Activated B cell treated with CpG ODN at 0.5 μM for 24 hours (primary cell): ENCODE measurements at places on chromosomes 7 and 10. TPM values are rescaled to one million over a fixed set of nuclear protein-coding genes. Genes with fewer than 3 reads are reported as not detected.

SLC29A4 gene
- total RNA-seq, result 0.32 and 0.38 TPM in 2 replicates

CNNM2 gene
- 5.5 and 7.3 TPM in 2 replicates for total RNA-seq

POMZP3 gene
- 9.8 and 14.3 TPM in 2 replicates for total RNA-seq

PNLIPRP1 gene
- total RNA-seq, result not detected in 2 replicates

NPY gene
- total RNA-seq, result not detected in 2 replicates

FAM171A1 gene
- 0.05 TPM in 1 of 2 replicates, not detected in the other for total RNA-seq

SUN3 gene
- not detected in 2 replicates for total RNA-seq

AKR1C4 gene
- not detected in 2 replicates for total RNA-seq

H2BK1 gene
- total RNA-seq, result 0.76 and 1.8 TPM in 2 replicates

LLCFC1 gene
- total RNA-seq, result not detected in 2 replicates

NKX2-3 gene
- not detected in 2 replicates for total RNA-seq

MYPN gene
- total RNA-seq, result not detected in 2 replicates

SMURF1 gene
- 21.6 and 23.1 TPM in 2 replicates for total RNA-seq

LRRC61 gene
- total RNA-seq, result 10.7 and 11.0 TPM in 2 replicates

SPDYE2B gene
- not detected in 2 replicates for total RNA-seq

LHFPL3 gene
- not detected in 2 replicates for total RNA-seq

ZDHHC6 gene
- total RNA-seq, result 37.1 and 44.5 TPM in 2 replicates

CHAT gene
- total RNA-seq, result not detected in 2 replicates

ITPRID1 gene
- not detected in 2 replicates for total RNA-seq

LRRN3 gene
- not detected in 2 replicates for total RNA-seq

TMEM176B gene
- total RNA-seq, result 0.47 TPM in 1 of 2 replicates, not detected in the other

GDF2 gene
- total RNA-seq, result not detected in 2 replicates

NPTX2 gene
- 0.15 TPM in 1 of 2 replicates, not detected in the other for total RNA-seq

MRPS24 gene
- 73.1 and 78.1 TPM in 2 replicates for total RNA-seq

WIPF3 gene
- total RNA-seq, result not detected in 2 replicates

VWDE gene
- not detected in 2 replicates for total RNA-seq

TET1 gene
- 0.54 and 0.69 TPM in 2 replicates for total RNA-seq

NOS3 gene
- total RNA-seq, result 0.10 and 0.22 TPM in 2 replicates

TBX20 gene
- 0.10 and 0.11 TPM in 2 replicates for total RNA-seq

OR2A42 gene
- total RNA-seq, result not detected in 2 replicates

GNGT1 gene
- not detected in 2 replicates for total RNA-seq

COL17A1 gene
- not detected in 2 replicates for total RNA-seq

TRPV5 gene
- total RNA-seq, result 0.11 and 0.17 TPM in 2 replicates

HSPA12A gene
- total RNA-seq, result 4.0 and 5.1 TPM in 2 replicates

ASIC3 gene
- 1.2 TPM in 2 replicates for total RNA-seq

ASB15 gene
- total RNA-seq, result not detected in 2 replicates

AKR1C1 gene
- not detected in 2 replicates for total RNA-seq

TRIL gene
- total RNA-seq, result not detected in 2 replicates

JAKMIP3 gene
- total RNA-seq, result 0.05 and 0.09 TPM in 2 replicates

AFAP1L2 gene
- 0.89 and 1.3 TPM in 2 replicates for total RNA-seq

FAM204A gene
- 70.1 and 71.8 TPM in 2 replicates for total RNA-seq

RBP4 gene
- not detected in 2 replicates for total RNA-seq

GFRA1 gene
- total RNA-seq, result not detected in 2 replicates

CD36 gene
- 0.15 and 0.53 TPM in 2 replicates for total RNA-seq

EBF3 gene
- not detected in 2 replicates for total RNA-seq

PURB gene
- 21.3 and 23.8 TPM in 2 replicates for total RNA-seq

FGFR2 gene
- not detected in 2 replicates for total RNA-seq

UNCX gene
- total RNA-seq, result not detected in 2 replicates

HOXA3 gene
- total RNA-seq, result not detected in 2 replicates

ADIRF gene
- total RNA-seq, result 7.9 and 9.5 TPM in 2 replicates

SYT15B gene
- total RNA-seq, result 0.12 TPM in 1 of 2 replicates, not detected in the other

CDK14 gene
- 130 and 140 TPM in 2 replicates for total RNA-seq

ZCCHC24 gene
- 1.1 and 1.3 TPM in 2 replicates for total RNA-seq

LRRC18 gene
- total RNA-seq, result not detected in 2 replicates
